Muscle of arm (tissue), 14 donors: ENCODE measurements at places on chromosomes 3 and 15.
A peak's percentile ranks its signal among the peaks of the same experiment; 100 is the strongest.

DNA sequence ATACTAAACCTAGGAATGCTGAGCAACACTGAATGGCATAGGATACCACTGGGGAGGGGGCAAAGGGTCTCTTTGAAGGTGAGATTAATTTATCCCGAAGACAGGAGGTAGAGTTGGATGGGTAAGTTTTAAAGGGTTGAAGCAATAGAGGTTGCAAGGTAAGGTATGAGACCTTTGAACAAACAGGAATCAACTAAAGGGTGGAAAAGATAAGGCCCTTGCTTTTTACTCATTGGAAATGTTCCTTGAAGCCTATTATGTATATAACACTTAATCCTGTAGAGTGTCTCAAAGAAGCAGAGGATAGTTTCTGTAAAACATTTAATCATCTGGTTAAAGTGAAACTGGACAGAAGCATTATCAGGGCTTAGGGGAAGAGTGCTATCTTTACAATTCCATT is 5.7 kb downstream of the ABHD5 start:
- DNase-seq = no peak

GRCh38 chr3:197749315-197749600 is 425 bp upstream of the FYTTD1 start:
- DNase-seq = no peak

- DNase-seq = no peak
Measured at GRCh38 chr3:127808197-127808596, 14.1 kb downstream of the MGLL start.

- no peak for DNase-seq
Measured at GRCh38 chr15:80264031-80264430, 12.0 kb upstream of the CTXND1 start.

- DNase-seq = no peak
Measured at GRCh38 chr15:59443341-59444072, 5.5 kb downstream of the FAM81A start.

DNA sequence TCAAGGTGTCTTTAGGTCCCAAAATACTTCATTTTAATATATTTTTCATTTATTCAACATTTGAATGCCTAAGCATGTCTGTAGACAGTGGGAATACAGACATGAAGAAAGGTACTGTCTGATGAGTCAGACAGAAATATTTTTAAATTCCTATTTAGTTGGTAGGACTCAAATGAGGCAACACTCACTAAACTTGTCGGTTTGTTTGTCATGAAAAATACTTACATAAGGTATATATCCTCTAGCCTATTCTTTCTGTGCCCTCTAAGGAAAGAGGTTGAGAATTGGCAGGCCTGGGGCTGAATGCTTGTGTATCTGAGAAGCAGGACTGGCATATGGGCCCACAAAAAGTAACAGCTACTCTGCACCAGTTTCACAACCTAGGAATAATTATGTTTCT is 423.6 kb upstream of the MDFIC2 start:
- DNase-seq = no peak

GRCh38 chr15:57806003-57806402 is 99.5 kb downstream of the POLR2M start:
- no peak for DNase-seq

GRCh38 chr3:142987080-142987700 is 14.2 kb upstream of the U2SURP start:
- DNase-seq = peak; percentile 23

DNA sequence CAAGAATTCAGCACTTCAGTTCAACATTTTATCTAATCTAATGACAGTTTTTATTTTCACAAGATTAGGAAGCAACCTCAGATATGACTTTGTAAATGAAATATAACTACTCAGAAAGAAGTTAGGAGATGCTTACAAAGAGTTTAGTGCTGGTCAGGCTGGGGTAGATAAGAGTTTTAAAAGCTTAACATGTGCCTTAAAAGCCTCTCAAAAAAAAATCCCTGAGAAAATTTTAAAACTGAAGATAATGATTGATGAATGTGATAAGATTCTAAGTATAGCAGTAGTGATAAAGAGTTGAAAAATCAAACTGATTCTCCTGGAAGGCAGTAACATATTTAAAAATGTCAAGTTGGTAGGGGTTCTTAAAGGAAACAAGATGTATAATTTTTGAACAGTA is 478.2 kb downstream of the NLGN1 start:
- DNase-seq = no peak

GRCh38 chr3:149554826-149555225 is 80.3 kb downstream of the TM4SF4 start:
- peak; percentile 69 for DNase-seq

DNA sequence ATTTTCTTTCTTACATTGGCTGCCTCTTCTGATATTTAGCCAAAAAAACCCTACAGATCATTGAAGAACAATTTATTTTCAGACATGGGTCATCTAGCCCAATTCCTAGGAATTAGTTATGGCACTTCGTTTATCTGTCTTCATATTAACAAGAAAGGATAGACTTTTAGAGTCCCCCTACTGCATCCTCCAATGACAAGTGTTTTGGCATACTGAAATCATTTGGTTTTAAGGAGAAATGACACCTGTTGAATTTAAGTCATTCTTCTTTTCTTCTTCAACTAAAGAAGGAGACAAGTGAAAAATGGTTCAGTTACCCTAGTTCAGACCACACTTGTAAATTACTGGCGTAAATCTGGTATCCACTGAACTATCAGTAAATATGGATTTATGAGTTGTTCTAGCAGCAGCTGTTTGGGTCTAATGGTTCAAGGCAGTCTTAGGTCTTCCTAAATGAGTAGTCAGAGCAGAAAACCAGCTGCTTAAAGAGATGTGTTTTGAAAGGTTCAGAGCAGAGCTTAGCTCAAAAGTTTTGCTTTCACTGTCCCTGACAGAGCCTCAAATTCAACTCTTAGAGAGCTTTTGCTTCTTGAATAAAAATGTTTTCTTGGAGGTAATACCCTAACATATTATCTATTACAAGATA is 5.6 kb downstream of the VGLL3 start:
- no peak for DNase-seq

- no peak for DNase-seq
Measured at GRCh38 chr3:29454161-29454611, 173.3 kb downstream of the RBMS3 start.

DNA sequence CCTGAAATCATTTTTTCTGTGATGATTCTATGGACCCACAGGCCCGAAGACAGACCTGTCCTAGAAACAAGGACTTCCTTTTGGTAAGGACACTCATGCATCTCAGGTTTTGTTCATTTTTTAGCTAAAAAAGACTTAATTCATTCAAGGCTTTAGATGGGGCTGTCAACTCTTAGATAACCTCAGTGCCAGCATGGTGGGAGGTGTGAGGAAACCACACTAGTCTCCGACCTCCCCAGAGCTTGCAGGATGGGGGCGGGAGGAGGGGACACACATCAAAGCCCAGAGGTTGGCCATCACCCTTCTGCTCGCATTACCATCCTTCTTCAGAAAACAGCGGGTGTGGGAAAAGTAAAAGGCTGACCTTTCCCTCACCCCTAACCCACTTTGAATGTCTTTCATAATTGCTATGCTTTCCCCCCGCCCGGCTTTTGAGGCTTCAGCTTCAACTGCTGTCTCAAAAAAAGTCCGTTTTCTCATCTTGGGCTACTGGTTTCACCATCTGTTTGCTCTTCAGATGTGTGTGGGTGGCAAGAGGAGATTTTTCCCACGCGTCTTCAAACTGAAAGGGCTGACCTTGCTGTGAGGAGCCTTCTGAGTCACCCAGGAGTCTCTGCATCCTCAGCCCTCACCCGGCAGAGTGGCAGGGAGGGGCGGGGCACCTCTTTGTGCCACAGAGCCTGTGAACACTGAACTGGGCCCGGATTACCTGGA is 27.6 kb upstream of the CXCR6 start:
- no peak for DNase-seq

DNA sequence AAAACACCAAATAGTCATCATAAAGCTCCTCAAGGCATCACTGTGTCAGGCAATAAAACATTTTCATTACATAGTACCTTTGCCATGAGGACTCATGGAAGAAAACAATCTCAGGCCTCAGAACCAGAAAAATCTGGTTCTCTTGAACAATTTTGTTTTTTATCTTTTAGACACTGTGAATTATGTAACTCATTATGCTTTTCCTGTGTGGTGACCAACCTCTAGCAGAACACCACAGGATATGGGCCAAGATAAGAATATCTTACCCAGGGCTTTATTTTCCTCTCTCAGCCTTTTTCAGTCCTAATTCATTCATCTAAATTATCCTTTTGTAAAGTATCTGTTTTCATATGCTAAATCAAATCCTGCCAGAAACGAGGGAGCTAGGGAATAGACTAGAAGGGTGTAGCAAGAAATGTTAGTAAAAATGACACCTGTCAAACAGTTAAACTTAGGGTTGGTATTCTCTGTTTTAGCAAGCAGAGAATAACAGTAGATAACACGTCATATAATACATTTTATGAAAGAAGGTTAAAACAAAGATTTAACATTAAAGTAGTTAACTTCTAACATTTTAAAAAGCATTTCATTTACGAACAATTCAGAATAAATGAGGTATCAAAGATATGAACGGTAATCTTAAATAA is 111.1 kb downstream of the FBXL22 start:
- no peak for DNase-seq

DNA sequence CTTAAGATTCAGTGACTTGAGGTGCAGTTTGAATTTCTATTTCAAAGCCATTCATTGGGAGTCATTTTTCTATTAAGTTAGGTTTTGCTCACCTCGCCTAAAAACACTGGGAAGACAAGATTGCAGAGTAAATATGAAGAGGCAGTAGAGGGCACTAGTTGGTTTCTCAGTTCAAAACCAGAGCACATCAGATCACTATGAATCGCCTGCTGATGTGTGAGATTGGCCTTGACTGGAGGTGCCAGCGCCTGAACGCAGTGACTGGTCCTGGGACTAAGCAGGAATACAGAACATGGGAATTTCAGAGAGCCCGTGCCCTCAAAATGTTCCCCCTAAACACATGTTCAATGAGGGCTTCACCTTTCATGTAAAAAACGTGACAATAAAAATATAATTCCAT is 229.0 kb downstream of the ITPR1 start:
- DNase-seq = no peak

DNA sequence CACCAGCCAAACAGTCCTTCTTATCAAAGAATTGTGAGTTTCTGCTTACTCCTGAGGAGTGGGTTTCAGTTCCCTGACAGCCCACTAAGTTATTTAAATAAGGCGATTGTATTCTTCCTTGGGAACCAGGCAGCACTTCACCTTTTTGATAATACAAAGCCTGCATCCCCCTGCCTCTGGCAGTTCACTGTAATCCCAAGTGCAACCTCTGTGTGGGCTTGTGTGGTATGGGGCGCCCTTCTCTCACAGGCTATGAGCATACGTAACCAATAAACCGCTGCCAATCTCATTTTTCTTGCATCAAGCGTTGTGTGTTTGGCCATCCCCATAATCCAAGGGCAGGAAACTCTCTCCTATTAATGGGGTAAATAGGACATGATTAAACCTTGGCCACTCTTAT is 1025.6 kb downstream of the NSUN3 start:
- no peak for DNase-seq

- no peak for DNase-seq
Measured at GRCh38 chr3:49025005-49025792, 3.3 kb downstream of the NDUFAF3 start.

DNA sequence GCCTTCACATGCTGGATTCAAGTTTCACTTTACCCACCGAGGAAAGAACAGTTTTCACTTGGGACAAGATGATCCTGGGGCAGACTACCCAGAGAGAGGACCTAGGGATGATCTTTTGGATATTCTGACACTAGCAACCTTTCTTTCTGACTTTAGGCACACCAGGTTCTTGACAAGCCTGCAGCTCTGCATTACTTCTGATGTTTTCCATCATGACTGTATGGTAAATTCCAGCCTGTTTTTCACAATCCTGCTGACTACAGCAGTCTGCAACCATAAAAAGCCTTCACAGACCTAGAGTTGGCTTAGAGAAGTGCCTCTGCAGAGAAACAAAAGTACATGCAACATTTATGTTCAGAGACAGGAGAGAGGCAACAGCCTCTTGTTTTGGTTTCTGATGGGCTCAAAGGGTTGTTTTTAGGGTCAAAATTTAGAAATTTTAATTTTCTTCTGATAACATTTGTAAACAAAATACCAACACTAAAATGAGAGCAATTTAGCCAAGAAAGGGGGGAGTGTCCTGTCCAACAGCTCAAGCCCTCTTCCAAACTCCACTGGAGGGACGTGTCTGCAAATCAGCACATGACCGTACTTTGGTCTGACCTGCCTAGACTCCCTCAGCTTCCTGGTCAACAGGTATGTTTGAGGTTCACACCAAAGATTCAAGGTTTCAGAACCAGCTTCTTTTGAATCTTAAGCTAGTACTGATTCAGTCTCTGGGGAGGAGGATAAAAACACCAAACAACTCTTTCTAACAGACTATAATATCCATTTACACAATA is 799 bp downstream of the ABI3BP start:
- DNase-seq = peak; percentile 75

DNA sequence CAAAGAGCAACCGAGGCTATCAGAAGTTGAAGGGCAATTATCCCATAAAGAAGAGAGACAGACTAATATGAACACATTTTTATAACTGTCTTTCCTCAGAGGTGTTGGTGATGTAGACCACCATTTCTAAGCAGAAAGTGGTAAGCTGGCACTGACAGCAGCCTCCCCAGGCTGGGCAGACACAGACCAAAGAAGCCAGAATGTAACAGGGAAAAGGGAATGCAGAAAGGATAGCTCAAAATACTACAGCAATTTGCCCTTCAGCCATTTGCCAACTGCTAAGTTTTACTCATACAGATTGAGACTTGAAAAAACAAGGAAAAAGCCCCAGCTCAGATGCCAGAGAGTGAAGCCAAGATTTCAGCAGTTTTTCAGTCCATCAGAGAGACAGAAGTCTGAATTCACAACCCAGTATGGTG is 73.5 kb upstream of the ABI3BP start:
- peak; percentile 29 for DNase-seq

- DNase-seq = no peak
Measured at GRCh38 chr3:107542665-107543064, 19.9 kb downstream of the BBX start.

- DNase-seq = no peak
Measured at GRCh38 chr3:11717301-11717700, 73.6 kb upstream of the VGLL4 start.

- no peak for DNase-seq
Measured at GRCh38 chr3:119562307-119562961, 3.0 kb upstream of the CD80 start.

- DNase-seq = no peak
Measured at GRCh38 chr3:73561494-73561893, 63.2 kb downstream of the PDZRN3 start.

- no peak for DNase-seq
Measured at GRCh38 chr15:89839167-89839810, 24.6 kb upstream of the ANPEP start.

DNA sequence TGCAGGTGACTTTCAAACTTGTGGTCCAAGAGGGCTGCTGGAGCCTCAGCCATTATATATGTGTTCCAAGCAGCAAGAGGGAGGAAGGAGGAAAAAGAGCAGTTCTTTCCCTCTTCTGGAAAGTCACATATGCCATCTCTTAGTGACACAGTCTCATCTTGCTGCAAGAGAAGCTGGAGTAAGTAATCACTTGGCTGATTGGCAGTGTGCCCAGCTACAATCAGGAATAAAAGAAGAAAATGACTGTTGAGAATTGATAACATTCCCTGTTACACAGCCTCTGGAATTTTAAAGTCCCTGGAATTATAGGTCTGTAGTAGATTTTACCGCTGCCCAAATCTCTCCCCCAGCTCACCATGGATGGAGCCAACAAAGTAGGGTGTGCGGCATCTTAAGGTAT is 31.4 kb upstream of the LYZL4 start:
- DNase-seq = no peak

- no peak for DNase-seq
Measured at GRCh38 chr3:4950948-4951347, 28.3 kb upstream of the BHLHE40 start.

- DNase-seq = no peak
Measured at GRCh38 chr3:9206287-9206686, 43.2 kb downstream of the SRGAP3 start.
